ENCODE measurements at places on chromosomes 5 and 9.

DNA sequence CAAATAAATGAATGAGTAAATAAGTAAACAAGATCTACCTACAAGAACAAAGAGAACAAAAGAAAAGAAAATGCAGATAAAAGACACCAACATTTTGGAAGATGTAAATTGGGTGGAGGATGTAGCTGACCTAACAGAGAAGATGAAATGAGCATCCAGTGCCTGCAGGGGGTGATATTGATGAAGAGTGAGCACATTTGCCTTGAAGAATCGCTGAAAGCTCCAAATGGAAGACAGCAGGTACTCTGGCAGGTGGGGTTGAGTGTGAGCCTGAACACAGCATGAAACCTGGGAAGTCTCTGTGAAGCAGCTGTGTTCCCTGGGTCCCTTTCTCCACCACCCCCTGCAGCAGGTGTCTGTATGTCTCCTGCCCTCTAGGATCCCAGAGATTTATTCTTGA, 125.6 kb downstream of the NXNL2 start:
- DNase-seq = no peak

- DNase-seq = no peak
Observed at GRCh38 chr5:92795633-92796032, 785.4 kb downstream of the NR2F1-AS1 start.

- no peak for DNase-seq
Observed at GRCh38 chr5:180173198-180173544, 35.8 kb downstream of the RASGEF1C start.

DNA sequence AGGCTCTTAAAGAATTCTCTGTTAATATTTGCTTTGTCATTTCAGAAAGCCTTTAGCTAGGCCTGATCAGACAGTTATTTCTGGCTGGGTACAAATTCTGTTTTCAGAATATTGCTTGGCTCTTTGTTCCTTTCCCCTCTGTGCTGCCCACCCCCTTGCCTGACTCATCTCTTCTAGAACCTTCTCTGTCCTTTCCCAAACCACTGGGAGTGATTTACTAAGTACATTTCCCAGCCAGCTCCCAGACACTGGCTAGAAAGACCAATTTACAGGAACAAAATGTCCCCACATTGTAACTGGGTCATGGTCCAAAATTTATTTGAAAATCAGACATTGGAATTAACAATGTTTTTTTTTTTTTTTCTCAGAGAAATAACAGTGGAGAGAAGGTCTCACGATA, 133.1 kb upstream of the MAP1B start:
- DNase-seq = no peak

DNA sequence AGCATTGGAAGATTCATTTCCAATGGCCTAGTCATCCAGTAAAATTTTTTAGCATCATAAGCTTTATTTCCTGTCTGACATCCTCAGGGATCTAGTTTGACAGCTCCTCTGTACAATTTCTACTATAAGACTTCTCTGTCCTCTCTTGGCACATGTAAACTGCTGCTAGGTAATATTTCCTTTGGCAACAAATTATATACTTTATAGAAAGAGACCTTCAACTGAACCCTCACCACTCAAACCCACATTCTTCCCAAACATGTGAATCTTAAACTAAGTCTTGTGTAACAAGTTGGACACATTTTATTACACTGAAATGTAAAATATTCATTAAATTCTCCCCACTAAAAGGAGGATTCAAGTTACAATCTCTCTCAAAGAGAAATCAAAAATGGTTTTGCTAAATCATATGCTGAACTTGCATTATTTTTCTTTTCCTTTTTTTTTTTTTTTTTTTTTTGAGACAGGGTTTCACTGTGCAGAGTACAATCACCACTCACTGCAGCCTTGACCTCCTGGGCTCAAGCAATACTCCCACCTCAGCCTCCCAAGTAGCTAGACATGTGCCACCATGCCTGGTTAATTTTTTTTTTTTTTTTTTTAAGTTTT, 36.9 kb downstream of the SCAI start:
- DNase-seq = no peak

DNA sequence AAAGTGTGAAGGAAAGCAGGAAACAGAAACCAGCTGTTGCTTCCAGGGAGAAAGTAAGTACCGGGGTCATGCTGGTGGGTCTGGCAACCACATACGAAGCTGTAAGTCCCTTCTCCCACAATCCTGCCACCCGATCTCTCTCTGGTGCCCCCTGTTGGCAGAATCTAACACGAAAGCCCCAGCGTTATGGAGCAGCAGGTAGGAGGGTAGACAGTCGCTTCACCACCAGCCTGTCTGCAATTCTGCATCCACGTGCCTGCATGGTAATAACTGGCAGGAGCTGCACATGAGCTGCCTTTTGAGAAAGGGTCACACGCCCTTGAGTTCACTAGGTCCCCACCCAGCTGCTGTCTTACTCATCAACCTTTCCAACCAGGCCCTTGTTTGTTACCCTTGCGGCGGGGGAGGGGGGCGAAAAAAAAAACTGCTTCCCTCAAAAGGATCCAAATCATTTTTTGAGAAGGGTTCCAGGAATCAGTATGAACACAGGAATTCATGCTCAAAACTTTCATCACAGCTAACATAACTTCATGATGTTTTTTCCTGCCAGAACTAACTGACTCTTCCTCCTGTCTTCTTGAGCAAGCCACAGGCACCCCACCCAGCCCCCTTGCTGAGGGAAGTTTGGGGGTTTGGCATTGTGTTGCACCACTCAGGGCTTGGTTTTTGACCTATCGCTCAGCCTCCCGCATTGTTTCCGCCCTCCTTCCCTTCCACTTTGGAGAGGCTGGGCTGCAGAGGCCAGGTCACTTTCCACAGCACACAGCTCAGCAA, 19.6 kb upstream of the TMEM252 start:
- peak; percentile 33 for DNase-seq

DNA sequence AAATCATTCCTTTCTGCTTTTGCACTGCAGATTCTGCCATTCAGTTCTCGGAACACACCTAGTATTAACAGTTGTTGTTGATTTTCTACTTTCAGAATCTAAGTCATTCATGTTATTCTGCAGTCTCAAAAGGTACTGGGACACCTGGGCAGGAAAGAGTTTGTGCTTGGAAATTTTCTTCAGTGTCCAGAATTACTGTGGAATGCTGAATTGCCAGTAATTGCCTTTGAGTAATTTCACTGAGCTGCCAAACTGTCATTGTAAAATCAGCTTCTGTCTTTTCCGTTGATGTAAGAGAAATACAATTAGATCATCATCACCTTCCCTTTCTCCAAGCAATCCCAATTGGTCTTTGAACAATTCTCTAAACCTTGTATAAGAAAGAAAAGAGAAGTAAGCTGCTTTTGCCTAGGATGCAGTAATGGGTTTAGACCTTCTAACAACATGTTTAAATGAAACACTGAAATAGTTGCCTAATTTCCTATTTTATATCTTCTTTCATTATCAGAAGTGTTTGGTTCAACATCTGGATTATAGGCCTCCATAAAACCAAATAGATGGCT, 75.7 kb upstream of the TGFBR1 start:
- no peak for DNase-seq

DNA sequence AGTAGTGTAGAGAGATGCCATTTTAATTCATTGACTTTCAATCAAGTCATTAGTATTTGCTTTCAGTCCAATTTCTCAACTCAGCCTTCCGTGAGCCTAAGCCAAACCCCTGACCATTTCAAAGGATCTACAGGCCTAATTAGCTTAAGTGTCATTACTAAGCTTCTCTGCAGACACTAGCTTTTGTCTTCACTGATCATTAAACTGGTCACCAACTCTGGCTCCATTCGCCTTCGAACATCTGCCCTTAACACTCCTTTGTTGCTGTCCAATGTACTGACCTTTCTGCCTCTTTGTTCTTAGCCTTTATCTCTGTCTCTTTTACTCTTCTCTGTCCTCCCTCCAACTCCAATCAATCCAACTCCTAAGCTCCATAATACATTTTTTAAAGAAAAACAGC, 299.3 kb downstream of the DIRAS2 start:
- no peak for DNase-seq

DNA sequence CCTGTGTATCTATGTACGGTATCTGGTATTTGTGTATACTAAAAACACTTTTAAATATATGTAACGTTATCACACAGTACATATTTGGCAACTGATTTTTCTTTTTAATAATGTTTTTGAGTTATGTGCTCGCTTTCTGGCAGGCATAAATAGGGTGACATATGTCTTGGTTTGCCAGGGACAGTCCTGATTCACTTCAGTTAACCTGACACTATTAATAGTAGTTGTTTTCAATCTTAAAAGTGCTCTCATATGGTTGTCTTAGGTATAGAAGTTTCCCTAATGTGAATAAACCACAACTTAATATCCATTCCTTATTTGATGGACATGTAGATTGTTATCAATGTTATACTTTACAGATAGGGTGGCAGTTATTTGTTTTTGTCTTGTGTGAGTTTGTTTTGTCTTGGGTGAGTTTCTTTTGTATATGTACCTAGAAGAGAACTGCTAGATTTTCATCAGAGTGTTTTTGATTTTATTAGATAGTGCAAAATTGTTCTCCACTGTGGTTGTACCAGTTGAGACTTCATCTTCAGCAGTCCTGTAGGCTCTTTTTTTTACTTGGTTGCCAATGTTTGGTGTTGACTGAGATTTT, 7.9 kb downstream of the G3BP1 start:
- DNase-seq = no peak

DNA sequence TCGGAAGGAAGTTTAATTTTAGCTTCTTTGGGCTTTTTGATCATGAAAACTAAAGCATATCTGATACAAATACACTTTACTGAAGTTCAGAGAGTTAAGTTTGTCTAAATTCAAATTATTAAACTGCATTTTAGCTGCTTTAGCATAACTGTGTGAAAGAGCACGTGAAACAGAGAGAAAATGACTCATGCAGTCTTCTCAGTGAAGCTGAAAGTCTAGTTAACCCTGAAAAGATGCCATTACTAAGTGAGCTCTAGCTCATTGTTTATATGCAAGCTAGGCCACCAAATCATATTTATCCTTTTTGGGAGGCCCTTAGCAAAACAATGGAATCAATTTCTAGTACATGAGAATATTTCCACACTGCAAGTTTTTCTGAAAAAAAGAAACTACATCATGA, 27.6 kb downstream of the TPD52L3 start:
- no peak for DNase-seq

DNA sequence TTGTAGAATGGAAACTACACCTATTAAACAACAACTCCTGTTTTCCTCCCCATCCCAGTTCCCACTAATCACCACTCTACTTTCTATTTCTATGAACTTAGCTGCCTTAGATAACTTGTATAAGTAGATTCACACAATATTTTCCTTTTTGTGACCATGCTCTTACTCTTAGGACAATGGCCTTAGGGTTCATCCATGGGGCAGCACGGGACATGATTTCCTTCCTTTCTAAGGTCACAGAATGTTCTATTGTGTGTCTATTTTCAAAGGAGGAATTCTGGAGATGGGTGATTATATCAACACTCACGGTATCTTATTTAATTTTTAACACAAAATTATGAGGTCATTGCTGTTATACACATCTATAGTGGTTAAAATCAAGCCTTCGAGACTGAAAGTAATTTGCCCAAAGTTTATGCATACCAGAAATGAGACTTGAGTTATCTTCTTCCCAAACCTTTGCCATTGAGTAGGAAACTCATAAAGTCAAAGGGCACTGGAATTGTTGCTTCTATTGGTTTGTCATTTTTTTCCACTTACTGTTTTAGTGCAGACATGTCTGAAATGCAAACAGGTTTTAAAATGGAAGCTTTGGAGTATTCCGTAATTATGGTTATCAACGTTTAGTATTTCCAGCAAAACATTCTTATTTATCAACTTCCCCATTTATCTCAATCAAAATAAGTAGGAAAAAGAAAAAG, 23.6 kb downstream of the CTSL start:
- DNase-seq = no peak

- DNase-seq = no peak
Observed at GRCh38 chr9:19554529-19554928, 145.7 kb downstream of the ACER2 start.

DNA sequence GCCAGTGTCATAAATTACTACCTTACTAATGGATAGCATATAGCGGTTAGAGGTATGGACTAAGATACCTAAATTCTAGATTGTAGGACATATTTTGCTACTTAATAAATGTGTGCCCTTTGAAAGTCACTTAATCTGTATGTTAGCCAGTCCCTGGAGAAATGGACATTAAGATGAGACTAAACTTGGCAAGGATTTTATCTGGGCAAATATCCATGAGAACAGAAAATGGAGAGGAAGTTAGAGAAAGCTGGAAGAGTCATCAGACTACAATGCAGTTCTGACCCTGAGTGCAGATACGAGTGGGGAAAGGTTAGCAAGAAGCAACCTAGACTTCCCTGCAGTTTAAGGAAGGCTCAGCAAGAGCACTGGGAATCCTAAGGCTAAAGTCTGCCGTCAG, 33.0 kb downstream of the TBCA start:
- no peak for DNase-seq

DNA sequence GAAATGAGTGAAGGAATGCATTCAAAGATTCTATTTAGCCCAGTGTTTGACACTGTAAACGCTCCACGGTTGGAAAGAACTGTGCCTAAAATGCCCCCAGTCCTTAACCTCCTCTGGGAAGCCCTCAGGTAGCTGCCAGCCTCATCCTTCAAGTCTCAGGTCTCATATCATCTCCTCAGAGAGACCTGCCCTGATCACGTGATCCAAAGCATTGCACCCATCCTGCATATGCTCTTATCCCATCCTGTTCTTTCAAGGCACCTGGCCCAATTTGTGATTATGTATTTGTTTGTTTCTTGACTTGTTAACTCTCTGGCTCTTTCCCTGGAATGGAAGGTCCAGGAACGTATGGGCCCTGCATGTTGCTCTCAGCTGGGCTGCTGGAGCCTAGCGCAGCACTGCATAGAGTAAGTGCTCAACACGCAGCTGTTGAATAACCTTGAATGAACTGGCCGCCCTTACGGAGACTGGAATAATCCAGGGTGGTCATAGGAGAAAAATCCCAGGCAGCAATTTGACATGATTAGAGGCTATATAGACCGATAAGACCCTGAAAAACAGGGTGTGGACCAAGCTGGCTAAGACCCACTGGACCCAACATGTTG, 8.7 kb downstream of the C1QTNF2 start:
- no peak for DNase-seq

- DNase-seq = no peak
Observed at GRCh38 chr9:25397746-25398145, 280.5 kb downstream of the TUSC1 start.

GRCh38 chr9:123194023-123194422, 74.4 kb downstream of the STRBP start:
- no peak for DNase-seq

GRCh38 chr5:21774801-21775200, 1078.3 kb downstream of the CDH12 start:
- no peak for DNase-seq

GRCh38 chr9:72524820-72525540, 3.6 kb downstream of the TMC1 start:
- DNase-seq = peak; percentile 40
